ENCODE measurements at places on chromosomes 1 and 21. TPM values are rescaled to one million over a fixed set of nuclear protein-coding genes. Genes with fewer than 3 reads are reported as not detected.

GRCh38 chr1:167912294-167912693, 1.6 kb downstream of the ADCY10 start:
- DNase-seq: no peak

DNA sequence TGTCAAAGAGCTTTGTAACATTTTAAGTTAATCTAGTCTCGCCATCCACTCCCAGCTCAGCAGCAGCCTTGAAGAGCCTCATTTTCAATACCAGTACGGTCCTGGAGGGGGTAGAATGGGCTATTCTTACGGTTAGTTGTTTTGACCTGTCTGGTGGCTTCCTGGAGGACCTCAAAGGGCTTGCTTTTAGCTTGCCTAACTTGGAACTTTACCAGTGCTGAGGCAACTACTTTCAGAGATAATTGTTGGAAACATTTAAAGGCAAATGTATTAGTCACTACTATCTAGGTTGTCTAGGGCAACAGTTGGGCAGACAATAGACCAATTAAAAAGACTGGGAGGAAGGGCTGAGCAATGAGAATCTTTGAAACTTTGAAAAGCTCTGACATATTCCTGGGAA, 56.0 kb downstream of the TTLL7 start:
- no peak for DNase-seq

DNA sequence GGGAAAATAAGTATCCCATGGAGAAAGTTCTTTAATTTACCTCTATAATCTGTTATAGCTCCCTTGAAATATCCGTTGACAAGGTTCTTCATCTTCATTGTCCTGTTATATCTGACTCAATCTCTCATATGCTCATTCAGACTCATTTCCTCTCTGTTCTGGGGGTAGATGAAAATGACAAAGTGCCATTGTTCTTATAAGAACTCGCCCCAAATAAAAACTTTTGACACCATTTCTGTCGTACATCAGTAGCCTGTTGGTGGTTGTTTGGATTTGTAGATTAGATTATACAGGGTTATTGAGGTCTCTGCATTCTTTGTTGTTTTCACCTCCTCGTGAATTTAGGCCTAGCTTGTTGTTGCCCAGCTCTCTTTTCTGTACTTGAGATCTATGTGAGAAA, 55.2 kb upstream of the IPO9 start:
- no peak for DNase-seq

GRCh38 chr1:181189691-181190363, 101.3 kb downstream of the IER5 start:
- DNase-seq: peak; percentile 62

- DNase-seq: peak; percentile 4
Measured at GRCh38 chr21:26194811-26195251, 24.3 kb upstream of the APP start.

- no peak for DNase-seq
Measured at GRCh38 chr1:182003953-182004586, 57.4 kb downstream of the ZNF648 start.

DNA sequence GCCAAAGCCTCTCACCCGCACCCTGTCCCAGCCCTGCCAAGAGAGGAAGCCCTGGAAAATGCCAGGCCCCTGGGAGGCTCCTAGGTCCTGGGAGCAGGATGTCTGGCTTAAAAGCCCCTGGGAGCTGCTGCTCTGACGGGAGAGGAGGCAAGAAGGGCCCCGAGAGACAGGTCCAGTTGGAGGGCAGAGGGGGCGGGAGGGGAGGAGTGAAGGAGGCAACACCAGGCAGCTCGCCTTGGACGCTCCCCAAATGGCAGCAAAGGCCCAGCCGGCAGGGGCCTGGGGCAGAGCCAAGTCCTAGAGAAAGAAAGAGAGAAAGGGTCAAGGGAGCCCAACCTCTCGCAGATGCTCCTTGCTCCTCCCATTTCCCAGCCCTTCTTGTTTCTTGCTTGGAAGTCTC, 6.8 kb downstream of the ETV3L start:
- DNase-seq: no peak

DNA sequence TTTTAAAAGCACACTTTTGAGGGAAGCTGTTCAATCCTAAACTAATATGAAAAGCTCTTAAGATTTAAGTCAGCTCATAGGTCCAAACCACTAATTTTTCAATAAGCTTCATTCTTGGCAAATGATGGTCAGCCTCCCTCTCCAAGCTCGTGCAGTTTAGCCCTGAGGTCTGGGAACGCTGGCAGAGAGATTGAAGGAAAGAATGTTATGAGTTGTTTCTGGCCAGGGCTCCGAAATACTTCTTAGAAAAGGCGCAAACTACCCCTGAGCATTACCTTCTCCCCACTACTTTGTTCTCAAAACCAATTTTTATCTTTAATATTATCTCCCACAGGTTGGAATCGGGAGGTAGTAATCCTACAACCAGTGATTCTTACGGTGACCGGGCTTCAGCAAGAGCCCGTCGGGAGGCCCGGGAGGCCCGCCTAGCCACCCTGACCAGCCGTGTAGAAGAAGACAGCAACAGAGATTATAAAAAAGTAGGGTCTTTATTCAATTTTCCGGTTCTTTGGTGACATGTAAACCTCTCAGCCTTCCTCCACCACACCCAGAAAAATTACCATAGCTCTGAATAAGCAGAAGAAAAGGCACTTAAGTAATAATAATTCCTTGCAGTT, 147.7 kb downstream of the SYT2 start:
- no peak for DNase-seq

- no peak for DNase-seq
Measured at GRCh38 chr1:245856944-245857531, 650.0 kb downstream of the SMYD3 start.

- no peak for DNase-seq
Measured at GRCh38 chr1:17016317-17016661, 4.6 kb upstream of the ATP13A2 start.

DNA sequence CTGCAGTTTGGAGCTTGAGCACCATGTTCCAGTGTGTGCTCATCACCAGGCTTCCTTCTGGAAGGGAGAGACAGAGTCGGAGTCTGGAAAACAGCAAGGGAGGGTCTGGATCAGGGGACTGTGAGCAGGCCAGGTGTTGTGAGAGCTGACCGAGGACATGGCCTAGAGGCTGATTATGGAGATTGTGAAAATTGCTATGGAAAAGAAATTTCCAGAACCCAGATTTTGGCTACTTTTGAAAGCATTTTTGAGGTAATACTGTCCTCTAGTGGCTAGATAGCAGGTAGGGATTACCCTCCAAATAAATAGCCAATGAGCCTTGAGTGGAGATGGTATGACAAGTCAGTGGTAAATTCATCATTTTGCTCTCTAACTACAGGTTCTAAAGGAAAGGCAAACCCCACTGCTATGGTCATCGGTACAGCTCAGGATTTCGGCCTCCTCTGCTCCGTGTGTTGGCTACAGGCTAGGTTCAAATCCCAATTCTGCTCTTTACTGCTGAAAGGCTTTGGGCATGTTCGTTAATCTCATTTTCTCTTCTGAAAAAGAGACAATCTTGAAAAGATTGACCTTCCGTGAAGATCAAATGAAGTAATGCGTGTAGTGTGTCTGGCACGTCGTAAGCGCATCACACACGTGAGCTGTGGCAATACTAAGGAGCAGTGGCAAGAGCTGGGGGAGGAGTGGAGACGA, 1.0 kb upstream of the HAO2 start:
- peak; percentile 32 for DNase-seq

DNA sequence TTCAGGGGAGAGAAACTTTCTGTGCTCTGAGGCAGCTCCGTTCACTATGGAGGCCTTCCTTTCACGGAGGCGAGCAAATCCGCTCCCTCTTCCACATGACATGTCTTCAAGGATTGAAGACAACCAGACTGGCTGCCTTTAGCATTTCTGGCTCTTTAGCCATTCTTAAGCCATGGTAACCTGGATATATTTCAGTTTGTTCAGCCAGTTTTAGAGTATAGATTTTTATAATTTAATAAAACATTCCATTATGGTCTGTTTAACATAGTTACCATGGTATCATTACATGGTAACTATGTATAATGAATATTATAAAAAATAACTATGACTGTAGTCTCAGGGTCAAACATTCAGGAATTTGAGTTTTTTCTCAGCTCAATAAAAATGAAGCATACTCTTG, 54.2 kb upstream of the NFIA start:
- no peak for DNase-seq

- DNase-seq: no peak
Measured at GRCh38 chr1:208264469-208265121, 20.4 kb upstream of the PLXNA2 start.

DNA sequence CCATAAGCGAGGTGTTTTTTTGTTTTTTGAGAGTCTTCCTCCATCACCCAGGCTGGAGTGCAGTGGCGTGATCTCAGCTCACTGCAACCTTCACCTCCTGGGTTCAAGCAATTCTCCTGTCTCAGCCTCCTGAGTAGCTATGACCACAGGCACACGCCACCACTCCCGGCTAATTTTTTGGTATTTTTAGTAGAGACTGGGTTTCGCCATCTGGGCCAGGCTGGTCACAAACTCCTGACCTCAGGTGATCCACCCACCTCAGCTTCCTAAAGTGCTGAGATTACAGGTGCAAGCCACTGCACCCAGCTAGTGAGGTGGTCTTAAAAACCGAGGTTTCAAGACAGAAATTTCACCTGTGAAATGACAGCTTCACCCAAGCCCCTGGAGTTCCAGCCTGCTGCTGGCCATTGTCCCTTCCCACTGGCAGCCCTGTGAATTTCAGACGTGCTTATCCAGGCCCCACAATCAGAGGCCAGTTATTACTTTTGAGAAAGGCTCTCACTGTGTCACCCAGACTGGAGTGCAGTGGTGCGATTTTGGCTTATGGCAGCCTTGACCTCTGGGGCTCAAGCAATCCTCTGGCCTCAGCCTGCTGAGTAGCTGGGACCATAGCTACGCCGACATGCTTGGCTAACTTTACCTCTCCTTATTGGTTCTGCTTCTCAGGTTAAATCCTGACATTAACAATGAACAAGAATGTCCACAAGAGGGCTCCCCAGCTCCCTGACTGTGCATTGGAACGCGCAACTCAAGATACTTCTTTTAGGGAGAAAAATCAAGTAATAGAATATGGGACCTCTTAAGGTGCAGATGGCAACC, 19.4 kb downstream of the ENO1 start:
- peak; percentile 78 for DNase-seq

DNA sequence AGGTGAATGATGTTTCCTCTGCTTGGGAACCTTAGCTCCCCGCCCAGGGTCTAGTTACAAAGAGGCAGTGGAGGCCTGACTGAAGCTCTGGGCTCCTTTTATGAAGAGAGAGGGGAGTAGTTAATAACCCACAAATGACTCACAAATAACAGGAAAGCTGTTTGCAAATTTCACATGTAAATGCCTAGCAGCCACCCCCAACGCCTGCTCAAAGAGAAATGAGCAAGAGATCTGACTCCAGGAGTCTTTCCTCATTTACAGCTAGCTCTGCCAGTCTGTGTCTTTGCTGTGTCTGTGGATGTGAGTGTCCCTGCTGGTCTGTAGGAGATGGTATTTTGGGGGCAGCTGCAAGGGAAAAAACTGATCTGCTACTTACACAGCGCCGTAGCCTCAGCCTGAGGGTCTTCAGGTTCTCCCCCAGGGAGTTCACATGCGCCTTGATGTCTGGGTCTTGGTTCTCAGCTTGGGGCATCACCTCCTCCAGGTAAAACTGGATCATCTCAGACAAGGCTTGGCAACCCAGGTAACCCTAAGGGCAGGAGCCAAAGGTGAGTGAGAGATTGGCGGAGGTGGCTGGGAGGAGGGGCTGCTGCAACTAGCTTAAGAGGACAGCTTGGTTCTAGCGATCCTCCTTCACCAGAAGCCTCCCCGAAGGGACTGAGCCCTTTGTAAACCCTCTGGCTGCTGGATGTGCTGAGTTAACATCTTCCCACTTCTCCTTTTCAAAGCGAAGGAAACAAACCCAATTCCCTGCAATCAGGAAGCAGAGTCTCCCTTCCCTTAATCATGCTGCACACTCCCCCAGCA, at the start of gene IL19:
TSS of gene IL19 (plus strand) at position 243 of the 807 bp plus-strand sequence. CDS start 65,890 bp downstream, outside the sequence.
- DNase-seq: no peak

DNA sequence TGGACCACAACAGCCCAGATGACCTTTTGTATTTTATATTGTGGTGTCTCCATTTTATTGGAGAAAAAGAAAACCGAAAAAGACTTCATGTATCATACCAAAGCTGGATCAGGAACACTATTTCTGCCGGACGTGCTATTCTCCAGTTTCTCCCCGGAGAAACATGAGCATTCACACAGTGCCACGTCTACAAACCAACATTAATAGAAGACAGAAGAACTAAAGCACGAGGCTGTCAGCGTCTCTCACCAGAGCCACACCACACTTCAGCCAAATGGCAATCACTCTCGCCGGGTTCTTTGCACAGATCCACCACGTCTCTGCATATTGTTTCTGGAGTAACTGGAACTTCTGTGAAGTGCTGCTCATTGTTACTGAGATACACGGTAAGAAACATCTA, 24.8 kb downstream of the TP53BP2 start:
- DNase-seq: no peak

DNA sequence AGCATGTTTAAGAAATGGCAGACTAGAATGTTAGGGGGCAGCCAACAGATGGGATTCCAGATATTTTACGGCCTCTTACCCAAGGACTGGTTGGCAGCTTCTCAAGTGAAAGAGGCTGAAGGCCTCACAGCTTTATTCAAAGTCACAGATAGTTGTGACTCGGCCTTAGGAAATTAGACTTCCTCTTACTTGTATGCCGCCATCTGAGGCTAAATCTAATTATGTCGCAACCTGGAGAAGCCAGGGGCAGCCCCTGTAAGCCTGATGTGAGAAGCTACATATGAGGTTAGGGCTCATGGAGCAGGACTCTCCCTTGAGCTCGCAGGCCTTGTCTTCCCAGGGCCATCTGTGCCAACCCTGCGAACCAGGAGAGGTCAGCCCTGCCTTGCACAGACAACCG, 352.5 kb downstream of the HHAT start:
- no peak for DNase-seq

GRCh38 chr21:37073417-37074196, 553 bp downstream of the TTC3 start:
- peak; percentile 54 for DNase-seq

- DNase-seq: no peak
Measured at GRCh38 chr1:17075470-17076255, 21.8 kb upstream of the SDHB start.

GRCh38 chr1:180787628-180788307, 124.9 kb upstream of the KIAA1614 start:
- DNase-seq: no peak

DNA sequence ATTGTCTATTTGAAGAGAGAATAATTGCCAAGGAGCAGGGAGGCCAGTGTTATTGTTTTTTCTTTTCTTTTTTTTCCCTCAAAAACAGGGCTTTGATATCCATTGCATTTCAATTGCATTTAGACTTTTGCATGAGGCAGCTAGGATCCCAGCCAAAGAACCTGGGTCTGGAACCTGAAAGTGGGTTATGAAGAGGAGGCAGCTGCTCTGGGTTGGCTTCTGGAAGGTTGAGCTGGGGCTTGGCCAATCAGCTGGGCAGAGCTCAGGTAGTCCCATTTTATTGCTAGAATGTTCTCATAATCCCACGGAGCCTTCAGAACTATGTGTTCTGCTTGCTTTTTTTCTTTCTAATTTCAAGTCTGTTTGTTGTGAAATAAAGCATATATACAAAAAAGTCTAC, 218.9 kb downstream of the CAMTA1 start:
- DNase-seq: no peak

Gene LUZP1
- 37.1 TPM for polyA plus RNA-seq

Gene KCNQ4
- 2.0 TPM for polyA plus RNA-seq

Gene TMEM79
- polyA plus RNA-seq: 5.9 TPM

Gene CFHR3
- 0.50 TPM for polyA plus RNA-seq

Gene ESRRG
- polyA plus RNA-seq: 45.0 TPM

Gene ARHGEF11
- polyA plus RNA-seq: 38.9 TPM

Gene RHD
- 2.1 TPM for polyA plus RNA-seq

Measured in left kidney (tissue), 8 donors.